ENCODE measurements at places on chromosomes 4 and X.

- DNase-seq, result no peak
These were observed 33.9 kb downstream of the WDR1 start for GRCh38 chr4:10082459-10083272.

DNA sequence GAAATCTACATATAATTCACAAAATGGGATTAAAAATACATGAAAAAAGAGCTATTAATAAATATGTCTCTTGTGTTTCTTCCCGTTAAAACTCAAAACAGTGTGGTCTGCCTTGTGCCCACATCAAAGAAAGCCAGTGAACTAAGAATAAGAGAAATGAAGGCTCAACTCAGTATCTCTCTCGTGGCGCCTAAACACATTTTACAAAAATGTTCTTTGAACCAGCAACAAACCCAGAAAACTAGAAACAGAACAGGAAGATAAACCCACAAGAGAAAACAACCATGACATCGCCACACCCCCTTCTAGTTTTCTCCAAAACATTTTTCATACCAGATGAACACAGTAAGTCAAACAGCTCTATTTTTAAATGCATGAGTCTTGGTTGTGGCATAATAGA is 130.1 kb downstream of the DCHS2 start:
- no peak for DNase-seq

- no peak for DNase-seq
These were observed 348.0 kb upstream of the POU3F4 start for GRCh38 chrX:83160096-83160495.

GRCh38 chr4:142427456-142427855 is 418.6 kb downstream of the INPP4B start:
- DNase-seq, result no peak

GRCh38 chr4:137700072-137700471 is 167.8 kb upstream of the PCDH18 start:
- DNase-seq, result no peak

GRCh38 chrX:71466979-71467523 is 65.9 kb upstream of the OGT start:
- DNase-seq, result no peak

DNA sequence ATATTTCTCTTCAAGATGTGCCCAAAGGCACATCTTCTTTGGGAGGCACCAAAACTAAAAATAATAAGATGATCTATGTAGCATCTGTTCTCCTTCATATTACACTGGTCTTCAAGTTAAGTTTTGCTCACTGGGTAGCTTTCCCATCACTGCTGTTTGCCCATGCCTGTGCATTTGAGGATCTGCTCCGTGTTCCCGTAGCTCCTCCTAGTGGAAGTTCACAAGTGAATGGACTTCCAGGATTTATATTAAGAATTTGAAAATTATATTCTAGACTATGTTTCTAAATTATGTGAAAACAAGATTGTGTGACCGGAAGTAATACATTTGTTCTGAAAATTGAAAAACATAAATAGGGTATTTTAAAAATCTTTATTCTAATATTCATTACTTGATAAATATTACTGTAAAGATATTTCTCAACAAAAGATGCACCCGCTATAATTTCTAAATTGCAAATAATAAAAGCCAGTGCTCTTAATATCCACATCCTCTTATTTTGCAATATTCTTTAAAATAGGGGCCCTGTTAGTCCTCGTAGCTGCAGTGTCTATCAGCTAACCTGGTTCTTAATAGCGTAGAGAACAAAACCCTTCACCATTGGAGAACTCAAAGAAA is 147.7 kb downstream of the RBM46 start:
- DNase-seq, result no peak

DNA sequence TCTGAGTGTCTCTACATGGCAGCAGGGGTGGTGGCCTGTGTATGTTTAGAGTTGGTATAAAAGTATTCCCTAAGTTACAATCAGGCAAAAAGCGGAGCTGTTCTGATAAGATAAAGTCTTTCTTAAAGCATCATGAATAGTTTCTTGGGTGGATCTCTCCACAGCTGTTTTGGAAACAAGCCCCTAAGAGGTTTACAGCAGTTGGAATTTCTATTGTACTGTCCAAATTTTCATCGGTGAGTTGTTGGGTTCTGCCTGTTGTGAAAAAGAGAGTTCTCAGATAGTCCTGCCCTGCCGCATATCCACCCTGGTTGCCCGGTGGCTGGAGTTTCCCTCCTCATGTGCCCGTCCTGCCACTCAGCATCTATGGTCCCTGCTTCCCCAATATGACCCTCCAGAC is 50.1 kb downstream of the C4orf51 start:
- DNase-seq, result no peak

- no peak for DNase-seq
These were observed 50.5 kb downstream of the GPR174 start for GRCh38 chrX:79195027-79195426.

DNA sequence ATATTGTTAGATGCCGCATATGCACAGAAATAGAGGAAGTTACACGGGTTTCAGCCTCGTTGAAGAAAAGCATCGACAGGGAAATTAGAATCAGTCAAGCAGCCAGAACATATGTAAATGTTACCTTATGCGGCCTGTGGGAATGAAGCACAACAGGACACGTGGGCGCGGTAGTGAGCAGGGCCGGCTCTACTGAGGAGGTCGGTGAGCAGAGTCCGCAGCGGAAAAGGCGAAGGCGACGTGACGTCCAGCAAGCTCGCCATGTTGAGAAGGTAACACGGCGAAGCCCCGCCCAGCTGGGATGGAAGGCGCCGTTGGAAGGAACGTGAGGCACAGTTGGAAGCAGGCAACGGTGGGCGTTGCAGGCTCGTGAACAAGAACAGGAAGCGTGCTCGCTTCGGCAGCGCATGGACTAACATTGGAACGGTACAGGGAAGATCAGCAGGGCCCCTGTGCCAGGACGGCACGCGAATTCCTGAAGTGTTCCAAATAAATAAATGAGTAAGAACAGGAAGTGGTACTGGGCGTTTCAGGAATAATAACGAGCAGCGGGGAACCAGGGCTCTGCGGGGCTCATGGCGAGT is 54.6 kb downstream of the MTNR1A start:
- no peak for DNase-seq

GRCh38 chr4:161856711-161857326 is 307.0 kb downstream of the FSTL5 start:
- no peak for DNase-seq

GRCh38 chr4:21991050-21991449 is 42.5 kb upstream of the KCNIP4 start:
- no peak for DNase-seq

DNA sequence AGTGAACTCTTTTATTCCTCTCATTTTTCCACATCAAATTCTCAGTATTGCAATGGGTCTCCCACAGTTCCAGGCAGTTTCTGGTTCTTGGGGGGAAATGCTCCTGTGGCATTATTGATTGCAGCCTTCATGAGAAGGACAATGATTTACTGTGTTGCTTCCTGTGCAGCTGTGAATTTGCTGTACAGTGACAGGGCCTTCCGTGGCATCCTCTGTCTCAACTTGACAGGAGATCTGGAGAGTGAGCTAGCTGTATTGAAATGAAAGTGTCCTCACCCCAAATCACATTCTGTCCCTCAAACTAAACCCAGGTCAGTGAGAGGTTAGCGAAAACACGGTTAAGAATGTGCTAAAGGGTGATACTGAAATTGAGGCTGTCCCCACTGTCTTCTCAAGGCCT is 77.1 kb upstream of the ATOH1 start:
- DNase-seq, result no peak

DNA sequence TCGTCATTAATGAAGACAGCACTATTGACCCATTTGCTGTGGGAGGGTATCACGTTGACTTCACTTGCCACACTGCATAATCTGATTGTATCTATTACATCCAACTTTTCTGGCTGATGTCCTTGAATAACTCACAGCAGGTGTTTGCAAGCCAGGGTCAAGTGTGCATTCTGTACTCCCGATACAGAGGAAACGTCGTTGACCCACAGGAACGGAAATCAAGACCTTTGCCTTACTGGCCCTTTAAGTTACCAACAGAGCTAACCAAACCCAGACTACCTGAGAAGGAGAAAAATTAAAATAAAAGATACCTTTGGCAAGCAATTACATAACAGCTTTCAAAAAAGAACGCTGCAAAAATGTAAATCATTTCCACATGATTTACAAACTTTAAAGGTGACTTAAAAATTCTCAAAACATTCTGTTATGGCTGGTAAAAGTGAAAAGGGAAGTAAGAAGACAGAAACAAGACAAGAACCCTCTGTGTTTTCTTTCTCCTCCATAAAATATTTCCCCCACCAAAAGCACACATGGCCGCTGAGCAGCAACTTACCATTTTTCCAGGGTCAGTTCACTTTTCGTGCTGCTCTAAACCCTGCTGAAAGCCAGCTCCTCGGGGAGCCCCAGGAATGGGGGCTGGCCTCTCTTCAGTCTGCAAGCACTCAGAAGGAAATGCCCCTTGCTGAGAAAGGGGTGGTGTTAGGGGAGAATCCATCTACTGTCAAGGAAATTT is 6.5 kb upstream of the SHISA3 start:
- no peak for DNase-seq

GRCh38 chrX:45807572-45808425 is 607.1 kb upstream of the DIPK2B start:
- DNase-seq, result no peak

GRCh38 chr4:1359144-1359501 is 12.1 kb downstream of the UVSSA start:
- DNase-seq, result no peak

GRCh38 chrX:123085311-123085940 is 98.7 kb upstream of the GRIA3 start:
- DNase-seq, result no peak

DNA sequence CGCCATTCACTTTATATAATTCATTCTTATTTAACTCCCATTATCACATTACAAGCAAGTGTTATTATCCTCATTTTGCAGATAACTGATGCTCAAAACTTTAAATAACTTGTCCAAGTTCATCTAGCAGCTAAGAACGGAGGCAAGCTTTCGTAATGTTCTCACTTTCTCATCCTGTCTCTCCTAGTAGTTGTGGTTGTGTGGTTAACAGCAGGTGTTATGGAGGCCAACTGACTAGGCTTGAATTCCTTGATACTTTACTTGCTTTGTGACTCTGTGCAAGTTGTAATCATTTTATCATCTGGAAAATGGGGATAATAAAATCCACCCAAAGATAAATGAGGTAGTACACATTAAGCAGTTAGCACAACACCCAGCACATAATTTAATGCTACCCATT is 109.9 kb upstream of the PTPN13 start:
- no peak for DNase-seq

DNA sequence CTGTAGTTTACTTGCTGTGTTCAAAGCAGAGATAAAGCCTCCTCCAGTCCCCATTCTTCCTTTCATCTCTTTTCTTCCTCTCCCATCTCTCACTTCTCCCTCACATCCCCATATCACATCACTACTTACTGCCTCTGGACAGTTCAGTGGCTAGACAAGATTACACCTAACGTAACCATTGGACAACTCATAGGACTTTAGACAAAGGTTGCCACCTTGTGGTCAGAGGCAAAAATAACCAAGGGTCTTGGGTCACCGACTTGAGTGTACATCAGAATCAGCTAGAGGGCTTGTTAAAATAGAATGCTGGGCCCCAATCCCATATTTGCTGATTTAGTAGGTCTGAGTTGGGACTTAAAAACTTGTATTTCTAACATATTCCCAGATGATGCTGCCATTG is 109.3 kb upstream of the DGKK start:
- no peak for DNase-seq

DNA sequence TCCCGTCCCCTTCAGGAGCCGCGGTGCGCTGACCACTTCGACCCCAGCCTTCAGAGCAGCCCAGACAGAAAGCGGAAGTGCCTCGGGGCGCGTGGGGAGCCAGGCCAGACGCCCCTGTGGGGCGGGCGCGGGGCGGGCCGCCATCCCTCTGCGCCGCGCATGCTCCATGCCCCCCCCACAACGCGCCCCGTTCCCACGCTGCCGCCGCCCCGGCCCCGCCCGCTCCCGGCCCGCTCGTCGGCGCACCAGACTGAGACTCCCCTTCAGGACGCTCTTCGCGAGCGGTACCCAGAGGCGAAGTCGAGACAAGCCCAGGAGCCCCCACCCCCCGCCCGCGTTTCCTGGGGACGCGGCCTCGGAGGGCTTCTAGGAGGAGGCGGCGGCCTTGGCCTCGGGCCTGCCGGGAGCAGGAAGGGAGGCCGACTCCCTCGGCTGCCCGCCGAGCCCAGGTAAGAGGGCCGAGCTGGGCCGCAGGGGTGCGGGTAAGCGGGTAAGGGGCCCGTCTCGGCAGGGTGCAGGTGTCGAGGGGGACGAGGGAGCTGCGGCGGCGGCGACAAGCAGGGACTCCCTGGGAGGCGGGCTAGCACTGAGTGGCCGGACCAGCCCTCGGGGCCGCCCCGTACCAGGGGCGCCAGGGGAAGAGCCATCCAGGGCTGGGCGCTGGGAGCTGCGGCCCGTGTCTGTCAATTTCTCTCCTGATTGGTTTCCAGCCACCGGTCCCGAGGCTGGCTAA is at the start of gene ZFP92:
Gene ZFP92 (plus strand): TSS at position 218 of the 733 bp plus-strand sequence. CDS start 6,851 bp downstream, outside the sequence.
- DNase-seq, result no peak

DNA sequence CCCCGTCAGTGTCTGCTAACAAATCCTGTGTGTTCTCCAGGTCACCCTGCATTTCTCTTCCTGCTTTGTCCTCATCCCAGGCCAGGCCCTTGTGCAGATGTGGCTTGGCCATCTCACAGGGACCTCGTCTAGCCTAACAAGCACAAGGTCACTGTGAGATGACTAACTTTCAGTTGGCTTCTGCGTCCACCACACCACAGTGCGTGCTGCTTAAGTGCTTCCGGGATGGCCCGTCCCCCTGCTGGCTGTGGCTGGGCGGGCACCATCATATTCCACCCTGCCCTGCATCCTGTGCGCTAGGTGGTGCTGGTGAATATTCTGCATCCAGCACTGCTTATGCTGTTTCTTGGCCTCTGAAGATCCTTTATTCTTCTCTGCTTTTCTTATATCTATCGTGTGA is 33.8 kb downstream of the RBBP7 start:
- no peak for DNase-seq

GRCh38 chr4:83389037-83389720 is 54.5 kb upstream of the HPSE start:
- no peak for DNase-seq

DNA sequence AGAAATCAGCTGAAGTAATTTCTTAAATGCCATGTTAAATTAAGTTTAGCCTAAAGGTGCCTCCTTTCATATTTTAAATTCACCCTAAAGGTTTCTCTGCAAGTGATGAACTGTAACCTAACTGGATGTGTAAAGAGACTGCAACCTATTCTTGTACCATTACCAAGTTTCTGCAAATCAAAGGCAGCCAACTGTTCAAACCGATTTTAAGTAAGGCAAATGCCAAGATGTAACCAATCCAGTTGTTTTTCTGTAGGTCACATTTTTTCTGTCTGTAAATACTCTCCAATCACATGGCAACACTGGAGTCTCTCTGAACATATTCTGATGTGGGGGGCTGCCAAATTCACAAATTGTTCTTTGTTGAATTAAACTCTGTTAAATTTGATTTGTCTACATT is 42.4 kb upstream of the FGF2 start:
- DNase-seq, result no peak

GRCh38 chr4:21077967-21078366 is 377.7 kb downstream of the PACRGL start:
- no peak for DNase-seq

Data from stimulated activated CD8-positive, alpha-beta memory T cell treated with anti-CD3 and anti-CD28 coated beads, Interleukin-7, amount 100 ng/mL, for 48 hours (primary cell).